ENCODE measurements at places on chromosomes 4 and X.

- peak; percentile 35 for DNase-seq
Measured at GRCh38 chrX:129493643-129494042, 29.6 kb downstream of the SMARCA1 start.

DNA sequence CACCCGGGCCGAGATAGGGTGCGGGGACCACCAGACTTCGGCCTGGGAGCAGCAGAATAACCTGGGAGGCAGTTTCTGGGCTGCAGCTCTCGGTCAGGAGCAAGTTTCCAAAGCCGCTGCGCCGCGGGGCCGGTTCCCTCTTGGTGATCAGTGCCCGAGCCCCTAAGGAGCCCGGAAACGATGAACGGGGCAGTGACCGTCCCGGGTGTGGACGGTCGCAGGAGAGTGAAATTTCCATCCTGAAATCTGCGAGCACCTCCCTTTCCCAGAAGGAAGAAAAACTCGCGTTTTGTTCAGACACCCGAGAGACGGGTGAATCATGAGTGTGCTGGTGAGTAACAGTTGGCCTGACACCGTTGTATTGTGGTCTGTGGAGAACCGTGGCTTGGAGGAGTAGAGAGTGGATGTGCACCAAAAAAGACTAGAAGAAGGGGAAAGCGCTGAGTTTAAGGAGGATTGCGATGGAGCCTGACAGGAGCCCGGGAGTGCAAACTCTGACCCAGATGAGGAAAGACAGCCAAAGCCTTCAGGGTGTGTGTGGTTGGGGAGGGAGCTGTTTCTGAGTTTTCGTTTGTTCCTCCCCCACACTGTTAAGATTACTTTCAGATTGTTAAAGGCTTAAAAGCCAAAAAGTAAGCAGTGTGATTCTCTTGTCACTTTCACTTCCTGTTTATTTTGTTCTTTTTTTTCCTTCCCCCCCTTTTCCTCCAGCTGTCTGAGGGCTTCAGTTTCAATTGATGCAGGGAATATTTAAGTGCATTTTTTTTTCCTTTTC, 828 bp downstream of the MCUB start:
- DNase-seq: peak; percentile 85

- no peak for DNase-seq
Measured at GRCh38 chrX:74922922-74923543, 2.2 kb downstream of the NEXMIF start.

GRCh38 chr4:3346146-3346545, 53.3 kb downstream of the RGS12 start:
- peak; percentile 90 for DNase-seq

GRCh38 chr4:21226637-21227538, 526.6 kb downstream of the PACRGL start:
- no peak for DNase-seq
